Sigmoid colon (tissue), 7 donors: ENCODE measurements at places on chromosomes 16 and 17. TPM values are rescaled to one million over a fixed set of nuclear protein-coding genes. Genes with fewer than 3 reads are reported as not detected.

KATNB1 gene
- total RNA-seq: 10.2 TPM

DNA sequence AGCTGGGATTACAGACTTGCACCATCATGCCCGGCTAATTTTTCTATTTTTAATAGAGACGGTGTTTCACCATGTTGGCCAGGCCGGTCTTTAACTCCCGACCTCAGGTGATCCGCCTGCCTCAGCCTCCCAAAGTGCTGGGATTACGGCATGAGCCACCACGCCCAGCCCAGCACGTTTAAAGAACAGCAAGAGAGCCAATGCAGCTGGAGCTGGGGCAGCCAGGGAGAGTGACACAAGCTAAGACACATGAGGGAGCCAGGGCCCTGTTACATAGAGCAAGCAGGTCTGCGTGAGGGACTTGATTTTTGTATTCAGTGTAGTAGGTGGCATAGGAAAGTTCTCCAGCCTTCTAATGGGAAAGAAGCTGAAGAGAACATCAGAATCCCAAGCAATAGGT is 21.7 kb upstream of the GOSR2 start:
- H3K27ac ChIP-seq: no peak overlapping the region
- H3K4me3 ChIP-seq: no peak overlapping the region
- no peaks in the 10 kb centered on the region for H3K36me3 ChIP-seq

GRCh38 chr17:32520104-32520701 is 33.4 kb downstream of the CDK5R1 start:
- peak; percentile 50 for DNase-seq
- H3K4me1 ChIP-seq: peaks cover 15% of the 10 kb centered on the region
- H3K4me3 ChIP-seq: no peak overlapping the region
- H3K27ac ChIP-seq: no peak overlapping the region
- H3K36me3 ChIP-seq: no peaks in the 10 kb centered on the region
- no peaks in the 10 kb centered on the region for H3K27me3 ChIP-seq

DNA sequence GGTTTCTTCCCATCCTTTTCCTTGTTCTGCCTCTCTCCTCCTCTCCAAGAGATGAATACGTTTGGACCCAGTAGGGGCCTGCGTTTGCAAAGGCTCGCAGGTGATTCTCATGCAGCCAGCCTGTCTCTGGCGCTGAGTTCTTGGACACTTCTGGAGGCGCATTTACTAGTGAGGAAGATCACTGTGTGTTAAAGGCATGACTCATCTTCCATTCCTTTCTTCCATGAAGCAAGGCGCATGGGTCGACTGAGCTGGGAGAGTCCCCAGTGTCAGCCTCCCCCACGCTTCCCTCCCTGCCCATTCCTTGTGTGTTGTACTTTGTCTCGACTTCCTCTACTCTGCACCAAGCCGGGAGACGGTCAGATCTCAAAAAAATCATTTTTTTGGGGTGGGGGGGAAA is 159.9 kb upstream of the EEF2KMT start:
- H3K36me3 ChIP-seq: no peaks in the 10 kb centered on the region
- no peaks in the 10 kb centered on the region for H3K4me1 ChIP-seq
- no peaks in the 10 kb centered on the region for H3K27me3 ChIP-seq
- no peak overlapping the region for H3K4me3 ChIP-seq

GRCh38 chr16:88613911-88614817 is 24.2 kb upstream of the IL17C start:
- no peak overlapping the region for H3K4me3 ChIP-seq
- H3K27ac ChIP-seq: no peak overlapping the region
- DNase-seq: no peak
- H3K27me3 ChIP-seq: no peaks in the 10 kb centered on the region

CD300LG gene
- total RNA-seq: 1.8 TPM

DNA sequence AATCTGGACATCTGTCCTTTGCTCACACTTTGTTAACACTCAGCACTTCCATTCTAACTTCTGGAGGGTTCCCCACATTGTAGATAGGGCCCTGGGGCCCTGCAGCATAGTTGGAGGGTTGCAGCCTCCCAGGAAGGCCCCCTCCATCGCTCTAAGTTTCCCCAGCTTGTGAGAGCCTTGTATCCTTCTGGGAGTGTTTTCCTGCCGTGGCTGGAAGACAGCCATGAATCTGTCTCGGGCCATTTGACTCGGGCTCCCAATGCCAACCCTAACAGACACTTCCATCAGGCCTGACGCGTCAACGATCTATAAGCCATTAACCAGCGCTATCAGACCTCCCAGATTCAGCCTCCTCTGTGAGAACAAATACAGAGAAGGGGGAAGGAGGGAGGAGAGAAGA is 263.7 kb upstream of the RPL38 start:
- H3K27me3 ChIP-seq: peaks cover 5% of the 10 kb centered on the region
- DNase-seq: no peak
- no peaks in the 10 kb centered on the region for H3K36me3 ChIP-seq
- no peaks in the 10 kb centered on the region for H3K4me1 ChIP-seq
- no peak overlapping the region for H3K27ac ChIP-seq
- H3K4me3 ChIP-seq: no peak overlapping the region

SCARF1 gene
- total RNA-seq: 4.3 TPM

- no peak overlapping the region for H3K4me3 ChIP-seq
- H3K4me1 ChIP-seq: no peaks in the 10 kb centered on the region
Observed at GRCh38 chr16:694187-694862, 4.1 kb upstream of the WDR24 start.

DNA sequence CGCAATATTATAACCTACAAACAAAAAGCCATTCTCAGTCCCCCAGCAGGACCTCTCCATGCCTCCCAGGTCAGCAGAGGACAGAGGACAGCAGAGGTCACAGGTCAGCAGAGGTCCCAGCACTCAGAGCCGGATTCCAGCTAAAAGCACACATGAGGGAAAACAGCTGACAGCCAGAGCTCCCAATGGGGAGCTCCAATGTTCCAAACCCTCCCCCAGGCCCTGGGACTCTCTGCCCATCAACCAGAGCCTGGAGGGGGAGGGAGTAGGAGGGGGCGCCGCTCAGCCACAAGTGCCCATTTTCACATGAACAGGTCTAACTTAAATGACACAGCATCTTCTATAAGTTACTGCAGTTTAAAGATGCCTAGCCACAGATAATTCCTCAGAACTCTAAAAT is 77.5 kb downstream of the ANKRD11 start:
- peaks cover 84% of the 10 kb centered on the region for H3K4me1 ChIP-seq
- H3K36me3 ChIP-seq: no peaks in the 10 kb centered on the region
- DNase-seq: no peak
- no peak overlapping the region for H3K27ac ChIP-seq
- H3K27me3 ChIP-seq: no peaks in the 10 kb centered on the region
- H3K4me3 ChIP-seq: no peak overlapping the region

DNA sequence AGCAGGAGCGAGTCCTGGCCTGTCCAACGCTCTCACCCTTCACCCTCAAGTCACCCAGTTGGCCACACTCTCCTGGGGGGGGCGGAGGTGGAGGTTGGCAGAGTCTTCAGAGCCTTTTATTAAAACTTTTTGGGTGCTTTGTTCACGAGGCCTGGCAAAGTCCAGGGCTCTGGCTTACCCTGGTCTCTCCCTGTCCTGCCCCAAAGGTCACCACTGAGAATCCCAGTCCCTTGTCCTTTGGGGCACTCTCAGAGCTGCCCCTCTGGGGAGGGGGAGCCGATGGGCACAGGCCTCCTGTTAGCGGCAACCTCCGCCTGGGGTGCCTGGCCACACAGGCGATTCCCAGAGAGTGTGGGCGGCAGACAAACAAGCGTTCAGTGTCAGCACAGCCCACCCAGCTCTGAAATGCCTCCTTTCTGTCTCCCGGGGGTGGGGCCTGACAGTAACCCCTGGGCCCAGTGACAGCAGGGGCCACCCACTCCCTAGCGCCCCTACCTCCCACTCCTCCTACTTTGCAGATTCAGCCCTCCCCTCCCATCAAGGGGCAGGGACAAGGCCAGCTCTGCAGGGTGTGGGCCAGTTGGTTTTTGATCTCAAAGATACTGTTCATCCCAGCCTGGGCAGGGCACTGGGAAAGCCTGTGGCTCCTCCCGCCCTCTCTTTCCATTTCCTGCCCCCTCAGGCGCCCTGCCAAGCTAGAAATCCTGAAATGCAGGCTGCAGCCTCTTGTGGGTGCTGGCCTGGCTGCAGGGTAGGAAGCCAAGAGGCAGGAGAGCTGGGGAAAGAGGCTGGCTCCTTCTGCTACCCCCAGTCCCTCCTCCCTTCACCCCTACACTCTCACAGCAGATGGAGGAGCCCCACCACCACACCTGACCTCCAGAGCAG is 36.6 kb upstream of the EMP2 start:
- no peaks in the 10 kb centered on the region for H3K36me3 ChIP-seq
- H3K4me3 ChIP-seq: no peak overlapping the region
- peaks cover 32% of the 10 kb centered on the region for H3K4me1 ChIP-seq
- H3K27me3 ChIP-seq: no peaks in the 10 kb centered on the region
- H3K27ac ChIP-seq: peak overlapping the region; percentile 35
- peak; percentile 83 for DNase-seq

DNA sequence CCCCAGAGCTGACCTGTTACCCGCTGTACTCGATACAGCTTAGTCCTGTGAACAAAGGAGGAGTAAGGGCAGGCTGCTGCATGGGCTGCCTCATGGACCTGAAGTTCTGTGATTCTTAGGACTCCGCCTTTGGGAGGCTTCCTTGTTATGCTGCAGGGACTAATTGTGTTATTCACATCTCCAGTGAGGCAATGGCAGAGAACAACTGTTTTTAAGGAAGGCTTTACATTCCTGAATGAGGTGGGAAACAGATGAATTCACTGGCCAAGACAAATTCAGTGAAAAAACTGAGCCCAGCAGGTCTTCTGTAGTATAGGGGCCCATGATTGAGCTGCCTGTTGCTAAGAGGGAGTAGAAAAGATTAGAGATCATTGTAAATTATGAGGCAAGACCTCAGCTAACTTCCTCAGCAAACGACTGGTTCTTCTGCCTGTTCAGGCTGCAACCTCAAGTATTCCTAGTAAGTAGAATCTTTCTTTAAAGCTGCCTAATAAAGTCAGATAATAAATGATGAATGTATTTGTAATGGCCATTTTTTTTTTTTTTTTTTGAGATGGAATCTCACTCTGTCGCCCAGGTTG is 26.3 kb downstream of the ADORA2B start:
- no peak overlapping the region for H3K27ac ChIP-seq
- no peaks in the 10 kb centered on the region for H3K27me3 ChIP-seq
- H3K36me3 ChIP-seq: peaks cover 12% of the 10 kb centered on the region

- no peaks in the 10 kb centered on the region for H3K36me3 ChIP-seq
- no peak overlapping the region for H3K27ac ChIP-seq
- H3K4me1 ChIP-seq: no peaks in the 10 kb centered on the region
- DNase-seq: no peak
- no peaks in the 10 kb centered on the region for H3K27me3 ChIP-seq
Observed at GRCh38 chr16:80387318-80387921, 153.4 kb upstream of the DYNLRB2 start.

TP53I13 gene
- total RNA-seq: 41.8 TPM

DNA sequence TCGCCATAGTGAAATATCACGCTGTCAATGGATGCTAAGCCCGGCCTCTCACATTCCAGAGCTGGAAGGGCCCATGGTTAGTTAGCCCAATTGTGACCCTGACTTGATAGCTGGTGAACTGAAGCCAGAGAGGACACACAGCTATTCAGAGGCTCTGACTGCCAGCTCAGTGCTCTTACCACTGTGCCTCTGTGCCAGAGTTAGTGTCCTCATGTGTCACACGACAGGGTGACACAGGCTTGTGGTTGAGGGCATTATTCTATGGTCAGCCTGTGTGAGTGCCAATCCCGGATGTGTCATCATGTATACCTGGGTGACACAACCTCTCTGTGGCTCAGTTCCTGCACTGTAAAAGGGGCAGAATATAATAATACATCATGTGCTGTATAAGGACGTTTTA is 2.5 kb upstream of the MT1X start:
- no peak for DNase-seq
- H3K4me3 ChIP-seq: no peak overlapping the region
- no peak overlapping the region for H3K27ac ChIP-seq
- H3K36me3 ChIP-seq: no peaks in the 10 kb centered on the region
- peaks cover 32% of the 10 kb centered on the region for H3K4me1 ChIP-seq

- peak overlapping the region; percentile 48 for H3K27ac ChIP-seq
- H3K27me3 ChIP-seq: no peaks in the 10 kb centered on the region
- H3K36me3 ChIP-seq: no peaks in the 10 kb centered on the region
- no peak overlapping the region for H3K4me3 ChIP-seq
- peak; percentile 90 for DNase-seq
Observed at GRCh38 chr16:53071748-53072301, 17.0 kb downstream of the CHD9 start.

CACNG4 gene
- total RNA-seq: 0.83 TPM

DNA sequence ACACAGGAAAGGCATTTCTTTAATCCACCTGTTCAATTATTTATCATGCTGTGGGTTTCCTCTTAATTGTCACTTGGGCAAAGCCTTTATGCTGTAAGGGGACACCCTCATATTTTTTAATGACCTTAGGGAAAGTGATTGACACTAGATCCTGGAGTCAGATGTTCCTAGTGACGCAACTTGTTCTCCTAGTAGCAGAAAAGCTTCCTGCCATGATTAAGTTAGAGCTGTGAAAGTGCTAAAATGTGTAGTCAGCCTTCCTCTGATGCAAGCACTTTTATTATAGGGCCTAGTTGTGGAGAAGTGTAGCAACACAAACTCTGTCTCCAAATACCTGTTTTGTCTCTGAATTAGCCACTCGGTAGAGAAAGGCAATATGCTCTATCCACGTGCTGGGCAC is 12.3 kb downstream of the TMEM100 start:
- no peaks in the 10 kb centered on the region for H3K27me3 ChIP-seq
- H3K36me3 ChIP-seq: no peaks in the 10 kb centered on the region
- peaks cover 30% of the 10 kb centered on the region for H3K4me1 ChIP-seq
- H3K27ac ChIP-seq: no peak overlapping the region

DNA sequence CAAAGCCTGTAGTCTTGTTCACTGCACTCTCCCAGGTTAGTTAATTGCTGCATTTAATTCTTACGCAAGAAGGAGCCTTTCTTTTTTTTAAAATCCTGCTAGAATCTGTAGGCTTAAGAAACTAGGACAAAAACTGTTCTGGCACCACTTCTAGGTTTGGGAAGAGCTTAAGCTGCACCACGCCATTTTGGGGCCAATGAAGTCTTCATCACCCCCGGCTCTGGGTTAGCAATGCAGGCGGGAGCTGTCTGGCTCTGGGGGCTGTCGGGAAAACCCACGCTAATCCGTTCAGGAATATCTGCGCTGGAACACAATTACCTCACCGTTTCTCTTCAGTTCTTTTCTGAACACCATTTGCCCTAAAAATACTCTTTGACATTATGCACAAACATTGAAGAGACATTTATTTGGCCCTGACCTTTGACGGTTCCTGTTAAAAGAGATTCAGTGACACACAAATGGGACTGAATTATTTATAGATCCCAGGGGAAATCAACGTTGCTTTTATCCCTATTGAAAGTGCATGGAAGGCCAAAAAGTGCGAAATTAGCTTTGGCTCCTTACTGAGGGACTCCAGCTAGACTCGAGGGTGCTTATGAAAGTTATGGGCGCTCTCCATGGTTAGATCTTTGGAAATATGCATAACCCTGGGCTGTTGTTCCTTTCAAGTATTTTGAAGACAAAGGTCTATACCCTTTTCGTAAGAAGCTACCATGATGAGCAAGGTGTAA is 249.2 kb downstream of the HAPSTR1 start:
- H3K4me3 ChIP-seq: no peak overlapping the region
- no peaks in the 10 kb centered on the region for H3K36me3 ChIP-seq
- H3K27ac ChIP-seq: no peak overlapping the region
- H3K27me3 ChIP-seq: no peaks in the 10 kb centered on the region
- no peak for DNase-seq
- H3K4me1 ChIP-seq: peaks cover 14% of the 10 kb centered on the region

ADCY9 gene
- total RNA-seq: 28.0 TPM

GRCh38 chr16:75230471-75231110 is 11.8 kb downstream of the CTRB1 start:
- H3K4me1 ChIP-seq: no peaks in the 10 kb centered on the region
- no peak for DNase-seq
- H3K27ac ChIP-seq: no peak overlapping the region
- H3K27me3 ChIP-seq: no peaks in the 10 kb centered on the region
- no peak overlapping the region for H3K4me3 ChIP-seq
- peaks cover 36% of the 10 kb centered on the region for H3K36me3 ChIP-seq

- DNase-seq: peak; percentile 32
- no peaks in the 10 kb centered on the region for H3K36me3 ChIP-seq
- no peak overlapping the region for H3K4me3 ChIP-seq
- H3K4me1 ChIP-seq: no peaks in the 10 kb centered on the region
Observed at GRCh38 chr17:74118504-74118903, 85.0 kb upstream of the RPL38 start.
